Fibroblast of mammary gland (primary cell): ENCODE measurements at places on chromosomes 1 and 21.

DNA sequence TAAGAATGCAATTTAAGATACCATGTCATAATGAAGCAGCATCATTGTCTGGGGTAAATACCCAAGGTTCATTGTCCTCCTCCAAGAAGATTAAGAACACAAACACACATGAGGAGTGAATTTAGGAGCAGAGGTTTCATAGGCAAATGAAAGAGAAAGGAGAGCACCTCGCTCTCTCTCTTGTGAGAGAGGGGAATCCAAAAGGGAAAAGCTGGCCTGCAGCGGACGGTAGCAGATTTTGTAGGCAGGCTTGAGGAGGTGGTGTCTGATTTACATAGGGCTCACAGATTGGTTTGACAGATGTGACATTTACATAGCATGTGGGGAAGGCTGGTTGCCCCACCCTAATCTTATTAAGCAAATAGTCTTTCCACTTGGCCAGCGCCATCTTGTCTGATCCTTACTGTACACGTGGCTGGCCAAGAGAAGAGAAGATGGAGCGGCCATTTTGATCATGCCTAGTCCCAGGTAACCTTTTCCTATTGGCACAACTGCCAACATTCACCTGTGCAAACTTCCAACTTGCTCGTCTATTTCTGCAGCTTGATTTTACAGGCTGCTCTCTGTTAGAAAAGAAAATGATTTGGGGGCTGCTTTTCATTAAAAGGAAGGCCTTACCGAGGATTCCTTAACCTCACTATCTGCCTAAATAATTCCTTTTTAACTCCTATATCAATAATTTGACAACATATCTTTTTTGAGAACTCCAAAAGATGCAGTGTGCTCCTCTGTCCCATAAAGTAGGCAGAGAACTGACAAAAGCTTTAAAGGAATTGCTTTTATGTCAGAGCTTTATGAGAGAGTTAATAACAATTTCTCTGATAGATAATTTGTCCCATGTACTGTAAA lies 16.0 kb upstream of the LRRC7 start:
- no peak for DNase-seq

- peak; percentile 92 for DNase-seq
Measured at GRCh38 chr1:63662056-63662836, 69.0 kb downstream of the PGM1 start.

GRCh38 chr21:18803624-18804023 lies 400.0 kb upstream of the TMPRSS15 start:
- DNase-seq, result no peak

DNA sequence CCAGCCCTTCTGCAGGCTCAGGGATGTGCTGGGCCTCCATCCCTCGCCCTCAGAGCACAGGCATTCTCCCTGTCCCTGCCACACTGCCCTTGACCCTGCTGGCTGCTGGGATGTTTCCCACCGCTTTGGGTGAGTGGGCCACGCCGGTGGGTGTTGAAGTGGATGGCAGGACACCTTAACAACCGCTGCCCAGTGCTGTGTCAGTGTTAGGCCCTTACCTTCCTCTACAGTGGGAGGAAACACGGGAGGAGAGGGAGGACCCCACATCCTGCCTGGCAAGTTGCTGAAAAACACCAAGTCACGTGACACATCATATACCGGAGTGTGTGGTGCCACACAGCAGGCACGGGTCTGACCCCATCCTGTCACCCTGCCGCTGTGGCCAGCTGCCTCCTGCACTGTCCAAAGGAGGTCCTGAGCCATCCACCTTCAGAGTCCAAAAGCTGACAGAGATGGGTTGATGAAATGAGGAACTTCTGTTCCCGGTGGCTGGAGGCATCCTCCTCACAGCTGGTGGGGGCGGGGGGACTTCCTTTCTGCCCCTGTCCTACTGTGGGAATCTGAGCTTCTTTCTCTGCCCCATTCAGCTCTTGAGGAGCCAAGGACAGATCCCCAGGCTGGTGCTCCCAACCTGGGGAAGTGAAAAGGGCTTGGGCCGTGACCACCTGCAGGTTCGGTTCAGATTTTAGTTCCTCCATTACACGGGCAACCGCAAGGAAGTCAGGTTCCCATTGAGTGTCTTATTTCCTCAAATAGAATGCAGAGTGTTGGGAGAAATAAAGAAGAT lies 3.2 kb upstream of the THEMIS2 start:
- DNase-seq, result no peak

GRCh38 chr1:207985996-207986395 lies 75.1 kb upstream of the CD34 start:
- DNase-seq, result no peak

GRCh38 chr1:172915271-172915670 lies 135.5 kb downstream of the TNFSF18 start:
- no peak for DNase-seq

- DNase-seq, result peak; percentile 88
Measured at GRCh38 chr1:177975588-177976495, 6.0 kb upstream of the SEC16B start.

GRCh38 chr1:7570311-7570710 lies 200.8 kb upstream of the VAMP3 start:
- DNase-seq, result no peak

DNA sequence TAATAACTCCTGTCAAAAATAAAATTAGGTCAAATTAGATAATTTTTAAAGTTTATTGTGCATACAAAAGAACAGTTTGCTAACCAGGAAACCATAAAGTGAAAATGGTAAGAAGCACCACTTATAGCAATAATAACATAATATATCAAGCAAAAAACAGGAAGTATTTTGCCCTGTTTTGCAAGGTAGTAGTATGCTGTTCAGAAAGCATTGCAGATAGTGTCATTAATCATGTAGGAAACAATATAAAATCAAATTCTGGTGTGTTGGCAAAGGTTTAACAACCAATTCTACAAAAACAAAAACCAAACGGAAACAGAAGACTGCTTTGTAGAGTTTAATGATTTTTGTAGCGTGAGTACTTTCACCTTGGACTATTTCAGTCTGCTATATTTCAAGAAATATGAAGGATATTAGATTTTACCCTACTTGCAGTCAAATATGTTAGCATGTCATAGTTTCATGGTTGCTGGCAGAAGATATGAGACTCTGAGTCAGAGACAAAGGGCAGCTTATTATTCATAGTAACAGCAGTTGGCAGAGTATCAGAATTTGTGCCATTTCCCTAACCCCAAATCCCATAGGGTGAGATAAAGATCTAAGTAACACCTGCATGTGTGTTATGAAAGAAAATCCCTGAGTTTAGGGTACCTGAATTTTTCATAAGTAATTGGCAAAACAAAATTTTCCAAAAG lies 729.0 kb upstream of the BRINP3 start:
- no peak for DNase-seq

DNA sequence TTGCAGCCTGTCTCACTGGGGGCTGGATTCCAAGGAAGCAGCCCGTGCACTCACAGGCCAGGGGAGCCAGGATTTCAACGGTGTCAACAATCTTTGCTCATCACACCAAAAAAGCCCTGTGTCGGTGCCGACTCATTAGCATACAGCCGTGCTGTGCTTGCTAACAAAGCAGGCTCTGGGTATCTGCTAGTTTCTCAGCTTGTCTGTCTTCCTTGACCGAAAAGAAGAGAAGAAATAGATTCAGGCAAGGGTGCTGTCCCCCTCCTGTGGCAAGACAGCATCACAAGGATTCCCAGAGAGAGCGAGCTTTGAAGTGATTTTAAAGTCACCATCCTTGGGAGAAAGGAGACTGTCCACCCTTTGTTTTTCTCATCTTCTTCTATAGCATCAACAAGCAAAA lies 214.7 kb downstream of the SDCCAG8 start:
- DNase-seq, result no peak

DNA sequence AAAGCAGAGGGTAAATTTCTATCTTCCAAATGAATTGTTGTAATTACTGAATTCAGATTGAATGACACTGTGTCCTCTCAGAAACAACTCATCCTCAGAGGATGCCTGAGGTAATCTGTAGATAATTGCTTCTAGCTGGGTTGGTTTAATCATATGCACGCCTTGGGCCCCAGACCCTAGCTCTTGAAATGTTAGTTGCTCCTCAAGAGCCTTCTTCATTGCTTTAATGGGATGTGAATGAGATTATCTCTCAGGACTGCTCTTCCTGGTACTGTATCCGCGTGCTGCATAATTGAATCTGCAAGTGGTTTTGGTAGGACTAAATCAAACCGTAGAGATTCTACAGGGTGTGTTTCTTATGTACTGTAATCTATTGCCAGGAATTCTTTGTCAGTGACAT lies 569.3 kb upstream of the NEGR1 start:
- no peak for DNase-seq

DNA sequence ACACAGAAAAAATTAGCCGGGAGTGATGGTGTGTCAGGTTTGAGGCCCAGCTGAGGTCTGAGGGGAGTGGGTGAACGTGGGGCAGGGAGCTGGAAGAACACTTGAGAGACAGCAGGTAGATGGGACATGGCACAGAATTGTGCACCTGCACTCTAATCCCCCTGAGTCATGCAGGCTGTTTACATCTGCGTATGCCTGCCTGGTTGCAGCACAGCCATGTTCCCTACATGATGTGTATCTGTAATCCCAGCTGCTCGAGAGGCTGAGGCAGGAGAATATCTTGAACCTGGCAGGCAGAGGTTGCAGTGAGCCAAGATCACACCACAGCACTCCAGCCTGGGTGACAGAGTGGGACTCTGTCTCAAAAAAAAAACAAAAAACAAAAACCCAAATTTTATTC lies 44.8 kb downstream of the ATP5PO start:
- DNase-seq, result no peak

- DNase-seq, result peak; percentile 49
Measured at GRCh38 chr1:108141621-108142020, 58.5 kb downstream of the SLC25A24 start.

GRCh38 chr1:30518186-30518585 lies 205.2 kb downstream of the MATN1 start:
- no peak for DNase-seq

DNA sequence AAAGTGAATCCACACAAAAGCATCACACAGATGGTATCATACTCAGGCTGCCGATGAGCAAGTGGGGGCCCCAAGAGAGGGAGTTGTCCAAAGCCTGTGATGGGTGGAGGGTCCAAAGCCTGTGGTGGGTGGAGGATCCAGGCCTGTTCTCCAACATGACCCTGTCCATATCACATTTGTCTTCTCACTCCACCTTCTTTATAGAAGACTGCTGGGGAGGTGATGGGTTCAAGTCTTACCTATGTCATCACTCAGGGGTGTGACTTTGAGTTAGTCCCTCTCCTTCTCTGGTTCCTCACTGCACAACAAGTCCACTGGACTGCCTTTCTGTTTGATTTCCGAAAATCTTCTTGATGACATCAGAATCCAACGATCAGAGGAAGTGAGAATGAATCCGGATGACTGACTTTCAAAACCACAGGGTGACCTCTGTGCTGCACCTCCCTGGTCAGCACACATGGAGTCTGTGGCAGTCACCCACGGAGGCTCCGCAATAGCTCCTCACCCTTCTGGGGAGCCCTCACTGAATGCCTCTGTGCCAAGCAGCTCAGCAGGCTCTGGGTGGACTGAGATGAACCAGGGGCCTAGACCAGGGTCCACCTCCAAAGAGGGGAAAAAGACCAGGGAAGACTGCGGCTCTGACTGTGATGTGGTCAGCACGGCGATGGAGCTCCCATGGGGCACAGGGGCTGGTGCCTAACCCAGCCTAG lies 166.8 kb downstream of the HIVEP3 start:
- peak; percentile 89 for DNase-seq

DNA sequence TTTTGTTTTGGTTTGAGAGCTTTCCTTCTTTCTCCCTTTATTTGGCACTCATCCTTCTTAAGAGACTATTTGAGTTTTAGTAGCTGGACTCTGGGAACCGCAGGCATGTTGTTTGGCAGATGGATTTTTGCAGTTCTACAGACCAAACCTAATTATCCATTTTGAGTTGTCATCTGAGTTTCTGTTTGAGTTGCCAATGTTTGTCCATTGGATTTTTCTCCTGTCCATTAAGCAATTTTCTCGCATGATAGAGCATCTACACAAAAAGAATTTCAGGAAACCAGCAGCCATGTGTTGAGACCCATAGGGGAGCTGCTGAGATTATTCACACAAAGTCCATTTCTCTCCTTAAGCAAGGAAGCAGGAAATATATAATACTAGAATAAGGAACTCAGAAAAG lies 17.2 kb upstream of the CXADR start:
- peak; percentile 32 for DNase-seq

GRCh38 chr1:50568782-50569181 lies 145.5 kb upstream of the DMRTA2 start:
- no peak for DNase-seq

DNA sequence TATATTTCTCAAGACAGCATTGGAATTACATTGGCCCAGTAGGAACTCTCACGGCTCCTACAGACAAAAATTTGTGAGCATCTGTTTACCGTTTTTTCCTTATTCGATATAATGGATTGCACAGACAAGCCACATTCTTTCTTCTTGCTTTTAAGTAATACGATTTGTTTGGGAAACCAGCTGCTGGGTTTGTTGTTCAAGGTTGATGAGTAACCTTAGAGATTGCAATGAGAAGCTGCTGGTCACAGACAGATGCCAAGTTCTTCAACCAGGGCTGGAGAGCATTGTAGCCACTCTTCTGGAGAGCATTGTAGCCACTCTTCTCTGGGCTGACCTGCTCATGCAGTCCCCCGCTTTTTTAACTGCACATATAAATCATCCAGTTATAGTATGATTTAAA lies 1.4 kb upstream of the MIA3 start:
- peak; percentile 95 for DNase-seq

GRCh38 chr1:9382643-9383491 lies 90.2 kb downstream of the SPSB1 start:
- no peak for DNase-seq

- DNase-seq, result no peak
Measured at GRCh38 chr1:86970938-86971337, 56.5 kb downstream of the HS2ST1 start.

- DNase-seq, result no peak
Measured at GRCh38 chr1:231369282-231369681, 31.2 kb downstream of the SPRTN start.

GRCh38 chr1:3027611-3028371 lies 6.5 kb downstream of the ACTRT2 start:
- no peak for DNase-seq

GRCh38 chr1:39653546-39654031 lies 14.1 kb upstream of the HEYL start:
- DNase-seq, result peak; percentile 83

GRCh38 chr1:241485145-241485544 lies 34.4 kb downstream of the FH start:
- no peak for DNase-seq
